ENCODE measurements at places on chromosomes 1 and 21. TPM values are rescaled to one million over a fixed set of nuclear protein-coding genes. Genes with fewer than 3 reads are reported as not detected.
A peak's percentile ranks its signal among the peaks of the same experiment; 100 is the strongest.

KRTAP19-1 gene
- not detected for total RNA-seq

GJC2 gene
- 0.88 TPM for total RNA-seq

C1orf226 gene
- 0.29 TPM for total RNA-seq

SEC16B gene
- total RNA-seq = 2.9 TPM

TINAGL1 gene
- total RNA-seq = 50.3 TPM

MTARC2 gene
- total RNA-seq = 9.4 TPM

DNA sequence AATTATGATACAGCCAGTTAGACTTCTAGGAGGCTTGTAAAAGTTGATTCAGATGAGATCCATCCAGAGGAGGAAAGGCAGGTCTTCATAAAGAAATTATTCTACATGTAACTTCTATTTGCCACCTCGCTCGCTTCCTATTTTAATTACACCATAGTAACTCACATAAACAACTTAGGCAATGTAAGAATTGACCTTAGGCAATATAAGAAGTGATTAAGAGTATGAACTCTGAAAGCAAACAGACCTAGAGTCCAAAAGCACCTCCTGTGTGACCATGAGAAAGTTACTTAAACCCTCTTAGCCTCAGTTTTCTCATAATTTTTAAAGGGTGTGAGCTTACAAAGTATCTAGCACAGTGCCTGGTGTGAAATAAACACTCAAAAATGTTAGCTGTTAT, 192.7 kb upstream of the NFIA start:
- DNase-seq = no peak
- H3K27ac ChIP-seq = no peak overlapping the region
- no peak overlapping the region for H3K4me3 ChIP-seq
- peaks cover 9% of the 10 kb centered on the region for H3K27me3 ChIP-seq
- H3K36me3 ChIP-seq = no peaks in the 10 kb centered on the region

GRCh38 chr1:172140591-172140990, 279.9 kb upstream of the C1orf105 start:
- H3K27ac ChIP-seq = peak overlapping the region; percentile 95
- no peaks in the 10 kb centered on the region for H3K27me3 ChIP-seq
- peak overlapping the region; percentile 45 for H3K4me3 ChIP-seq
- H3K4me1 ChIP-seq = peaks cover 42% of the 10 kb centered on the region
- H3K36me3 ChIP-seq = peaks cover 28% of the 10 kb centered on the region
- DNase-seq = no peak

- no peak for DNase-seq
- H3K27me3 ChIP-seq = no peaks in the 10 kb centered on the region
- peaks cover 21% of the 10 kb centered on the region for H3K4me1 ChIP-seq
- no peak overlapping the region for H3K27ac ChIP-seq
Measured at GRCh38 chr1:221166559-221167318, 287.5 kb downstream of the HLX start.

DNA sequence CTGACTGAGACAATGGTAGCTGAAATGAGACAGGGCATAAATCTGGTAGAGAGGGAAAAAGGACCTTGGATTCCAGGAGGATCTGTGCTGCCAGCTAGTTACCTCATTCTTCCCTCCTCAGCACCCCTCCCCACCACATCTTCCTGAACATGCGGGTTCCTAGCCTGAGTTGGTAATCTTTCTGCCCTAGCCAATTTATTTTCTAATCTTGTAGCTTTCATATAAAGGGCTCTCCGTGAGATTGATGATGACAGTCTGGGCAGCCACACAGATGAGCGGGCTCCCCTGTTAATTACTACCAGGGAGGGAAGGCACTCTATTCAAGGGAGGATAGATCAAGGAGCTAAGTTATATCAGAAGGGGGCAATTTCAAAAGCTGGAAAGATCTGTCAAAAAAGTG, 20.2 kb downstream of the ARHGEF11 start:
- no peaks in the 10 kb centered on the region for H3K36me3 ChIP-seq
- peaks cover 3% of the 10 kb centered on the region for H3K4me1 ChIP-seq
- H3K4me3 ChIP-seq = no peak overlapping the region

DNA sequence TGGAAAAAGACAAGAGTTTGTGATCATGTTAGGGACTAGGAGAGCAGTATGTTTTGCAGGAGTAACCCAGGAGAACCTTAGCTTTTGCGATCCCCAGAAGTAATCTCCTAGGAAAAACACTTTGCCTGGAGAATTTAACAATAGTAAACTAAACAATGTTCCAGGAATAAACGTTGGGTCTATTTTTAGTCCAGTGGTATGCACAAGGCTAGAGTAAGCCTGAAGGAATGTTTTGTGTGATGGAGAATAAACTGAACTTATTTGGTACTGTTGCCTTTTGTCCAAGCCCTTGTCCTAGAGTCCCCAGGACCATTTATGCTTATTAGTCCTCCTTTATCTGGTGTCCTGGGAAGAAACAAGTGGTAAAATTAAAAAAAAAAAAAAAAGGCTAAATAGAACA, 28.7 kb upstream of the RGS5 start:
- DNase-seq = no peak
- H3K36me3 ChIP-seq = no peaks in the 10 kb centered on the region
- no peaks in the 10 kb centered on the region for H3K27me3 ChIP-seq
- peak overlapping the region; percentile 42 for H3K27ac ChIP-seq

DNA sequence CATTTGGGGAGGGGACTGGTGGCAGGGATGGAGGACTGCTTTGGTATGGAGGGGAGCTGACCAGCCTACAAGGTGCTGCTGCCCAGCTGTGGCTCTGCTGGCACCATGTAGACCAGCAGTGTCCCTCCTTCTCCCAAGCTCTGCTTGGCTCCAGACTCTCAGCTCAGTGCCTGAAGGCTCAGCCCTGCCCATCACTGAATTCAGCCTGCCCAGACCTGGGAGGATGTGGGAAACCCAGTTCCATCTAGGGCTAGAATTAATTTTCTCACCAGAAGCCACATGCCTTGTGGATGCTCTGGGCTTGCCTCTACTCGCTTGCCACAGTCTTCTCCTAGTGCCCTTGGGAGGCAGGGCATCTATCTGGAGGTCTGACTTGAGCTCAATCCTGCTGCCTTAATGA, 195.0 kb upstream of the EDN2 start:
- no peak overlapping the region for H3K27ac ChIP-seq
- H3K4me1 ChIP-seq = peaks cover 44% of the 10 kb centered on the region
- no peaks in the 10 kb centered on the region for H3K36me3 ChIP-seq
- no peaks in the 10 kb centered on the region for H3K27me3 ChIP-seq
- DNase-seq = no peak

DNA sequence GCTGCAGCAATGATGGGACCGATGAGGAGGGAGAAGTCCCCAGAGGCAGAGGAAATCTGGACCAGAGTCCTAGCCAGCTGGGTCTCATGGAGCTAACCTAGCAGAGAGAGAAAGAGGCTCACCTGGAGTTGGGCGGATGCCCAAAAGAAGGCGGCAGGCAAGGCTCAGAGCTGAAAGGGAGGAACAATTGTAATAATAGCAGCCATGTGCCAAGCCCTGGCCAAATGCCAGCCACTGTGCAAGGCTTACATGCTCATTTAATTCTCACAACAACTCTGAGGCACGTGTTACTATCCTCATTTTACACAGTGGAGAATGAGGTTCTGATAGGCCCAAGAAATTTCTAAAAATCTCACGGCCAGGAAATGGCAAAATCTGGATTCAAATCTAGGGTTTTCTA, 50.0 kb upstream of the ZNF648 start:
- no peak overlapping the region for H3K27ac ChIP-seq
- no peaks in the 10 kb centered on the region for H3K4me1 ChIP-seq
- no peak overlapping the region for H3K4me3 ChIP-seq
- H3K36me3 ChIP-seq = no peaks in the 10 kb centered on the region
- DNase-seq = no peak

DNA sequence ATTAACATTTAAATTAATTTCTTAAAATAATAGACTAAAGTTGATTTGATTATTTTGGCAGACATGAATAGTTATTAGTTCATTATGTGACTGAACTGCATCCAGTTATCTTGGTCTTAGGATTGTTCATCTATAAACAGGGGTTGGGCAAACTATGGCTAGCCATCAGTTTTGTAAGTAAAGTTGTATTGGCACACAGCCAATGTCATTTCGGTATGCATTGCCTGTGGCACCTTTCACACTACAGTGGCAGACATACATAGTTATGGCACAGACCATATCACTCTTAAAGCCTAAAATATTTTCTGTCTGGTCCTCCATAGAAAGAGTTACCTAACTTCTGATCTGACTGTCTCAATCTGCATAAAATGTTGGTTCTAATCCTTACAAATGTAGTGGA, 27.2 kb downstream of the ADGRL2 start:
- peaks cover 6% of the 10 kb centered on the region for H3K4me1 ChIP-seq
- H3K36me3 ChIP-seq = no peaks in the 10 kb centered on the region
- no peak overlapping the region for H3K4me3 ChIP-seq
- no peak for DNase-seq
- no peak overlapping the region for H3K27ac ChIP-seq

GRCh38 chr1:186066411-186066810, 308.6 kb downstream of the TPR start:
- H3K4me1 ChIP-seq = no peaks in the 10 kb centered on the region
- no peak overlapping the region for H3K4me3 ChIP-seq
- no peak overlapping the region for H3K27ac ChIP-seq

DNA sequence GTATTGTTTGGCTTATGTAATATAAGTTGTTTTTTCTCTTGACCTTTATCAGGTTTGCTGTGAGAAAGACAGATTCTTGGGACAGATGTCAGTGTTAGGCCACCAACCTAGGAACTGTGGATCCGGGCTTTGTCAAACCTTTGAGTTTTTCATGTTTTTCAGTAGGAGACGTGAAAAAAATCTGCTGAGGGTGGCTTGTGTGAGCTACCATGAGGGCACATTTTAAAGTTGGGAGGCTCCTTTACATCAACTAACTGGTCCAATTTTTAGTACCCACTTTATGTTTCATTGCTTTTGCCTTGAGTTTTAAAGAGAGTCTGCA, 801 bp downstream of the RPS6KC1 start:
- no peaks in the 10 kb centered on the region for H3K27me3 ChIP-seq
- H3K27ac ChIP-seq = peak overlapping the region; percentile 57
- DNase-seq = peak; percentile 31

DNA sequence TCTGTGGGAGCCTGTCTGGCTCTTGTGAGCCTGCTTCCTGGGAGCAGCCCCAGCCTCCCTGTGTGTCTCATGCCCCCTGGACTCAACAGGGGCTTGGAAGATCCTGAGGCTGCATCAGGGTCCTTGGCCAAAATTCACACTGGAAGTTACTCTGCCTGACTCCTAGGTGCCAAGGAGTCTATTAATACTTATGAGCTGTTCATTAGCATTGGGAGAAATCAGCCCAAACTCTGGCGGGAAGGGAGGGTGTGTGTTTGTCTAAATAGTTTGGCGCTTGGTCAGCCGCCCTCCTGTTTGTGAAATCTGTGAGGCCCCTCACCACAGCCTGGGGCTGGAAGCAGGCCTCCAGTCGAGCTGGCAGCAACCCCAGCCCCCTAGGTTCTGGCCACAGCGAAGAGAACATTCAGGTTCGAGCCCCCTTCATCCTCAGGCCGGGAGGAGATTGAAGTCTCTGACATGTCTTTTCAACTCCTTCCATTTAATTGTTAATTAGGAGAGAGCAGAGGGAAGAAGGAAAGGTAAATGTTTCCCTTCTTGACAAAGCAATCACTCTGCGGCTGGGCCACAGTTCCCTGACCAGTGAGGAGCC, 82.1 kb upstream of the F3 start:
- peaks cover 23% of the 10 kb centered on the region for H3K4me1 ChIP-seq
- H3K27ac ChIP-seq = peak overlapping the region; percentile 84
- peaks cover 6% of the 10 kb centered on the region for H3K27me3 ChIP-seq
- H3K36me3 ChIP-seq = no peaks in the 10 kb centered on the region
- no peak overlapping the region for H3K4me3 ChIP-seq

GRCh38 chr1:98048244-98048643, 127.4 kb upstream of the DPYD start:
- peaks cover 25% of the 10 kb centered on the region for H3K4me1 ChIP-seq
- no peaks in the 10 kb centered on the region for H3K27me3 ChIP-seq
- H3K4me3 ChIP-seq = peak overlapping the region; percentile 68
- DNase-seq = peak; percentile 93
- no peaks in the 10 kb centered on the region for H3K36me3 ChIP-seq

GRCh38 chr1:112954017-112954650, 1.9 kb downstream of the SLC16A1 start:
- no peaks in the 10 kb centered on the region for H3K36me3 ChIP-seq
- H3K4me1 ChIP-seq = peaks cover 21% of the 10 kb centered on the region
- H3K27ac ChIP-seq = no peak overlapping the region
- peak overlapping the region; percentile 89 for H3K4me3 ChIP-seq
- no peak for DNase-seq

- H3K4me1 ChIP-seq = peaks cover 66% of the 10 kb centered on the region
- H3K4me3 ChIP-seq = peak overlapping the region; percentile 17
- peak overlapping the region; percentile 96 for H3K27ac ChIP-seq
Measured at GRCh38 chr1:201562257-201562656, 23.3 kb downstream of the NAV1 start.

GRCh38 chr1:162629077-162629627, 3.1 kb upstream of the DDR2 start:
- no peaks in the 10 kb centered on the region for H3K36me3 ChIP-seq
- H3K27ac ChIP-seq = peak overlapping the region; percentile 96
- H3K4me3 ChIP-seq = no peak overlapping the region
- no peak for DNase-seq

- H3K27me3 ChIP-seq = peaks cover 2% of the 10 kb centered on the region
- no peaks in the 10 kb centered on the region for H3K36me3 ChIP-seq
- DNase-seq = peak; percentile 63
Measured at GRCh38 chr21:44549525-44550211, 1.6 kb downstream of the KRTAP10-2 start.

- H3K27me3 ChIP-seq = no peaks in the 10 kb centered on the region
- DNase-seq = no peak
- no peaks in the 10 kb centered on the region for H3K4me1 ChIP-seq
- H3K27ac ChIP-seq = no peak overlapping the region
- no peak overlapping the region for H3K4me3 ChIP-seq
Measured at GRCh38 chr1:157878059-157878458, 36.5 kb upstream of the CD5L start.

- no peaks in the 10 kb centered on the region for H3K36me3 ChIP-seq
- no peak overlapping the region for H3K4me3 ChIP-seq
- no peak overlapping the region for H3K27ac ChIP-seq
Measured at GRCh38 chr1:238186887-238187574, 296.3 kb upstream of the ZP4 start.

- H3K27ac ChIP-seq = no peak overlapping the region
- H3K36me3 ChIP-seq = no peaks in the 10 kb centered on the region
- no peaks in the 10 kb centered on the region for H3K27me3 ChIP-seq
- no peak for DNase-seq
- H3K4me1 ChIP-seq = peaks cover 3% of the 10 kb centered on the region
Measured at GRCh38 chr1:27253596-27253995, 19.2 kb downstream of the WDTC1 start.

GRCh38 chr1:70376196-70376595, 21.7 kb upstream of the ANKRD13C start:
- no peak overlapping the region for H3K4me3 ChIP-seq
- H3K27ac ChIP-seq = no peak overlapping the region
- no peaks in the 10 kb centered on the region for H3K36me3 ChIP-seq
- H3K4me1 ChIP-seq = no peaks in the 10 kb centered on the region
- DNase-seq = no peak

DNA sequence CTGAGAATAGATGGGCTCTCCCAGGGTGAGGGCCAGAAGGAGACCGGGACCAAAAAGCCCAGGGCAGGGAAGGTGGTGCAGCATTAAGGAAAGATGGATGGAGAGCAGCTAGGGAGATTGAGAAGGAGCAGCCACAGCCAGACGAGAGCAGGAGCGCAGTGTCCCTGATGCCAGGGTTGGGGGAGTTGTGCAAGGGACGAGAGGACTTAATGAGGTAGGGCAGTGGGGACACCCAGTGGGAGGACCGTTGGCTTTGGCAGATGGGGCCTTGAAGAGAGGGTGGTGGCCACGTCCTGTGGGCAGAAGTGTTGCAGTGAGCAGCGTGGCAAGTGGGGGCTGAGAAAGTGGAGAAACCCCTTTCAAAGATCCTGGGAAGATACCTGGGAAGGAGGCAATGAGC, 38.0 kb upstream of the KDM4A start:
- peaks cover 30% of the 10 kb centered on the region for H3K36me3 ChIP-seq
- DNase-seq = peak; percentile 42
- H3K27ac ChIP-seq = no peak overlapping the region
- H3K4me1 ChIP-seq = no peaks in the 10 kb centered on the region
